NCI-H2081 treated with DMSO at 0.1 percent for 48 hours (cell line): ENCODE measurements at places on chromosomes 5 and 9.
A peak's percentile ranks its signal among the peaks of the same experiment; 100 is the strongest.

GRCh38 chr9:4442806-4443205 lies 47.5 kb upstream of the SLC1A1 start:
- no peak for DNase-seq

DNA sequence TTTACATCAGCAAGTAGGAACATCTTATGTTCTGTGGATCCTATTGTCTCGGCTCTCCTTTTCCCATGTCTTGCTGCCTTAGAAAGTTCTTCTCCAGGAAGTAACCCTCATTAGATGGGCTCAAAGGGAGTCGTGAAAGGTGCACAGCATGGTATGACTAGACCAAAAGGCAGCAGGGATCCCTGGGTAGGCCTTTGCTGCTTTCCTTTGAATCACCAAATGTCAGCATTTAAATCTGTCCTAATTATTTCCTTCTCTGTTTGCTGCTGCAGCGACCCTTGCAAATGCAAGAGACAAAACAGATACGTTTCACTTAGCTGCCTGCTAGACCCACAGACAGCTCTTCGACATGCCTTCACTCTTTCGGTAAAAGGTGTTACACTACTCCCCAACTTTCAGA lies 218.4 kb downstream of the ACTL7B start:
- no peak for DNase-seq

- no peak for DNase-seq
These were observed 86.5 kb upstream of the ANKRD55 start for GRCh38 chr5:56319526-56320181.

- peak; percentile 13 for DNase-seq
These were observed 94.4 kb downstream of the IZUMO3 start for GRCh38 chr9:24451346-24451745.
